ENCODE measurements at places on chromosomes 3 and 15.
A peak's percentile ranks its signal among the peaks of the same experiment; 100 is the strongest.

DNA sequence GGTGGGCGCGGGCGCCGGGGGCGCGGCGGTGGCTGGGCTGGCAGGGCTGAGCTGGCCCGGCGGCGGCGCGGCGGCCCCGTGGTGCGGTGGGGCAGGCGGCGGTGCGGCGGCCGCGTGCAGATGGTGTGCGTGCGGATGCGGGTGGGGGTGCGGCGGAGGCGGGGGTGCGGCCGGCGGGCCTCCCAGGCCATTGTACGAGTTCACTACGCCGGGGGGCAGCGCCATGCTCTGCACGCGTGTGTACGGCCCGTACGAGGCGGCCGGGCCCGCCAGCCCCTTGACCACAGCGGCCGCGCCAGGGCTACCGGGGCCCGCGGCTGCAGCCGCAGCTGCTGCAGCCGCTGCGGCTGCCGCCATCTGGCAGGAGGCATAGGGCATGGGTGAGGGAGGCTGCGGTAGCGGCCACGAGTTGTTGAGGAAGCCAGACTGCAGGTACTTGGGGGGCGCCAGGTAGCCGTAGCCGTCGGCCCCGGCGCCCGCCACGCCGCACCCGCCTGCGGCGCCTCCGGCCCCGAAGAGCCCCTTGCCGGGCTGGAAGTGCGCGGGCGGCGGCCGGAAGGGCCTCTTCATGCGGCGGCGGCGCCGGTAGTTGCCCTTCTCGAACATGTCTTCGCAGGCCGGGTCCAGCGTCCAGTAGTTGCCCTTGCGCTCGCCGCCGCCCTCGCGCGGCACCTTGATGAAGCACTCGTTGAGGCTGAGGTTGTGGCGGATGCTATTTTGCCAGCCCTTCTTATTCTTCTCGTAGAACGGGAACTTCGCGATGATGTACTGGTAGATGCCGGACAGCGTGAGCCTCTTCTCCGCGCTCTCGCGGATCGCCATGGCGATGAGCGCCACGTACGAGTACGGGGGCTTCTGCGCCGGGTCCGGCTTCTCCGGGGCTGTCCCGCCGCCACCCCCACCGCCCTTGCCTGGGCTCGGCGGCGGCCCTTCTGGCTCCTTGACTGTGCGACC, 951 bp downstream of the FOXL2 start:
- no peak for DNase-seq

DNA sequence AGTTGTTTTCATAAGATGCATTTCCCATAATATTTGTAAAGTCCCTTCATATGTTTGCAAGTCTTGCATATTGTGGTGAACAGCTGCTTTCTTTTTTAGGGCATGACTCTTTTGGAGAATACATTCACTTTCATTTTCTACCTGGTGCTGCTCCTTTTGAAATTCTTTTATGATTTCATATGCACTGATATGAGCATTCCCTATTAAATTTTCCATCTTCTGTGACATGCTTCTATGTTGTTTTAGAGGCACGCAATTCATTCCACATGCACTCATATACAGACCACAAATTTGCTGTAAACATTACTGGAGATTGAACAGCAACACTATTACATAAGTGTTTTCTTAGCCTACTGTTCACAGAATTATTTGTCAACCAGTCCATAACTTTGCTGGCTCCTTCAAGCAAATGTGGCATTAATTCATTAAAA, 92.8 kb upstream of the TNFSF10 start:
- DNase-seq, result no peak

GRCh38 chr15:30872341-30872748, 31.4 kb upstream of the FAN1 start:
- DNase-seq, result no peak

- DNase-seq, result peak; percentile 77
These were observed 2.1 kb upstream of the ACKR4 start for GRCh38 chr3:132595014-132595413.

DNA sequence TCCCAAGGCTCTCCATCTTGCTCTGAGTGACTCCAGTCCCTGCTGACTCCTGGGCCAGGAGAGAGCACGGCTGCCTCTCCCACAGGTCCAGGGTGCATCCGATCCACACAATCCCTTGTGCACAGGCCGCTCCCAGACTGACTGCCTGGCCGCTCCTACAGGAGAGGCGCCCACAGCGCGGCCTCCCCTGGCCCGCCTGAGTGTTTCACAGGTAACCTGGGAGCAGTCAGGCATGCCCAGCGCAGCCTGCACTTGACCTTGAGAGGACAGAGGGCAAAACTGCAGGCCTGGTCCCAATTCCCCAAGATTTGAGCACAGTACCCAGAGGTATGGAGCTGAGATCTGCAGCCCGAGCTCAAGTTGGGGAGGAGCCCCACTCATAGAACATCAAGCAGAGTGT, 490.2 kb downstream of the CNTN6 start:
- DNase-seq, result no peak

GRCh38 chr15:90774731-90775514, 57.8 kb downstream of the BLM start:
- DNase-seq, result peak; percentile 68

- no peak for DNase-seq
These were observed 29.2 kb downstream of the PLOD2 start for GRCh38 chr3:146131616-146132410.

DNA sequence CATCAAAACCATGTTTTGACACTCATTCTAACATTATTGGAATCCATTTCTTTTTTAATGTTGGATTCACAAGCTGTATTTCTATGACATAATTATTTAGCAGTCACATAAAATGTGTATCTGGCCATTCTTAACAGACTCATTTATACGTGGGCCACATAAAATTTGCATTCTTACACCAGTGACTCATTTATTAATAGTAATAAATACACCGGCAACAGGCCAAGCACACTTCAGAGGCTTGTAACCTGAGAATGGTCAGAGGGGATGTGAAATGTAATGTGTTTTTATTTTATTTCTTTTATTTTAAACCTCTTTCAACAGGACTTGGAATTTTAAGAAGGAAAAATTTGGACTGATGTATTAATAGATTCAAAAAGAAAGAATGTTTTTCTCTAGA, 384.9 kb upstream of the RARB start:
- DNase-seq, result no peak

DNA sequence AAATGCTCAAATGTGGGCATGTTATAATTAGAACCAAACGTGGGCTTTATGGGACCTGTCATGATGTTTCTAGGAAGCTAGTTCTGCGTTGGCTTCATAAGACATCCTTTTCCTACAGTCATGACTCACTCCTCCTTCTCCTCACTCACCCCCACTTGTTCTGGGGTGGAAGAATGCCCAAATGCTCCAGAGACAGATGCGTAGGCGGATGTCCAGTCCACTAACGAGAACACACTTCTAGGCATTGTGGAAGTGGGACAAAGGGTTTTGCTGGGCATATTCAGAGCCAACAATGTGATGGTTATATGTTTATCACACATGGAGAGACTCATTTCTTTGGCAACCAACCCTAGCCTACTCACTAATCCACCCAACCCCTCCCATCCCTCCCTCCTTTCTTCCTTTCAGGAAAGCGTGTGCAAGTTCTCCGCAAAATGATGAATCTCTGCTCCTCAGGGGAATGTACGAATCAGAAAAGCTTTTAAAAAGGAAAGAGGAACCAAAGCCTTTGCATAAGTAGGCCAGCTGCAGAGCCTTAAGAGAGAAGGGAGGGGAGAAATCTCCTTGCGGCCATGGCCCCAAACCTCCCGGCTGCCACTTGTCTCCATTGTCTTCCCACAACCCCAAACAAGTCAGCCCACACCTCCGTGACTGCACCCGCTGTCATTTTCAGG, 123.0 kb upstream of the SPRED1 start:
- DNase-seq, result peak; percentile 96
